ENCODE measurements at places on chromosomes 7 and 10.

DNA sequence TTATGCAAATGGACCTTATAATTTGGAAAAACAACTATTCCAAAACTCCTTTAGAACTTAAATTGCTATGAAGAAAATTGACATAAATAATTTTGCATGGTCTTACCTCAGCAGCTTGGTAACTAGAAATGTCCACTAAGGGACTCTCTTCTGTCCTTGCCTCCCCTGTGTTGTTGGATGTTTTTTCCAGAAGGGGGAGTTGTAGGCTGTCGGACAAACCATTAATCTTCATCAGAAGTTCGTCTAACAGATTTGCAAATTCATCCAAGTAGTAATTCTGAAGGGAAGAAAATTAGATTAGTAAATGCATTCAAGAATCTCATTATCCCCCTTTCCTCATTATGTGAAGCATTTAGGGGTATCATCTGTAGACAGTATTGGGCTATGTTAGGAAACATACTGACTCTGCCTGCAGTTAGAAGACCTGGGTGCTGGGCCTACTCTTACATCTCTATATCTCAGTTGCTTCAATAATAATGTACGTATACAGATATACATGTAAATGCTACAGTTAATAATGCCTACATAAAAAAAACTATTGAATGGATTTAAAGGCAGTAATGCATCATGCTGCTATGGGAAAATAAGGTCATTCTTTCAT is 155.6 kb downstream of the PKD1L1 start:
- DNase-seq, result no peak

DNA sequence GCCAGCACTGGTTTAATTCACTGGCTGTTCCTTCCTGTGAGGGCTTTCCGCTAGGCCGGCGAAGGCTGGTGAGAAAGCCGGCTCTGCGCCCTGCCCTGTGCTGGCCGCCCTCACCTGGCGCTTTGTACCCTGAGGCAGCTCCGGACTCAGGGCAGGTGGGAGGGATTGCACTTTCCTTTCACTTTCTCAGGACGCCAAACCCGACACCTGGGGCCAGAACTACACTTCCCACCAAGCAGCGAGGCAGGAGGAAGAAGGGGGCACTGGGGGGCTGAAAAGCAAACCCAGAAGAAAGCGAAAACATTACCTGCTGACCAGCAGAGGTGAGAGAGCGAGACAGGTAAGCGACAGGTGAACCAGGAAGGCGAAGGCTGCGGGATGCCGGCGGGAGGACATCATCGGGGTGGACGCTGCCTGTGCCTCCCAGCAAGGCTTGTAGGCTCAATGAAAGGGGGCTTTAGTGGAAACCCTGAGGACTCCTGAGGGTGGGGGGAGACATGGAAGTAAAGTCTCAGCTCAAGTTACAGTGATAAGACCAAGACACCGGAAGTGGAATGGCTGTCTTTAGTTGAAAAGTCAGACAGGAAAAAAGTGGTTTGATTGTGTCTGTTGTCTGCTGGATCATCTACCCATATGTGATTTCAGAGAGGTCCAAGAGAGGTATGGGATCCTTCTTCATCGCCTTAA is at the start of gene RAB19:
TSS of gene RAB19 (plus strand) at position 181 of the 687 bp plus-strand sequence. CDS start 3,589 bp downstream, outside the sequence.
- DNase-seq, result no peak

GRCh38 chr7:13911909-13912308 is 77.6 kb downstream of the ETV1 start:
- no peak for DNase-seq

- no peak for DNase-seq
Measured at GRCh38 chr7:6382817-6383216, 64.9 kb downstream of the DAGLB start.

Measured in BE2C (cell line).